COLO829 (cell line): ENCODE measurements at places on chromosomes 2 and 18.
A peak's percentile ranks its signal among the peaks of the same experiment; 100 is the strongest.

DNA sequence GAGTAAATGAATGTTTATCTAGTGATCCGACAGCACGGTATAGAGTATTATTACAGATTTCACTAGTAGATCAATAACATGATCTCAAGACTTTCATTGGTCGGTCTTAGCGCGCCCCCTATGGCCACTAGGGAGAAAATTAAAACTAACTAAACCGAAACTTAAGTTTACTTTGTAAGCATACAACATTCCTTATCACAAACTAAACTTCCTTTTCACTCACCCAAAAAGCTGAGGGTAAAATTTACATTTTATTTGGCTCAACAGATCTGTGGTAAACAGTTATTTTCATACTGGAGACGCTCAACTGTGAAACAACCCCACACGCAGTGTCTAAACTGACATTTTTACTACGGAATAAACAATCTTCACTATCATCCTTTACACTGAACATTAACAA lies 215.6 kb upstream of the MAP2 start:
- peak; percentile 18 for DNase-seq

GRCh38 chr18:57621246-57621604 lies 411 bp downstream of the NARS1 start:
- no peak for DNase-seq

GRCh38 chr2:8061219-8061618 lies 620.6 kb upstream of the ID2 start:
- no peak for DNase-seq

DNA sequence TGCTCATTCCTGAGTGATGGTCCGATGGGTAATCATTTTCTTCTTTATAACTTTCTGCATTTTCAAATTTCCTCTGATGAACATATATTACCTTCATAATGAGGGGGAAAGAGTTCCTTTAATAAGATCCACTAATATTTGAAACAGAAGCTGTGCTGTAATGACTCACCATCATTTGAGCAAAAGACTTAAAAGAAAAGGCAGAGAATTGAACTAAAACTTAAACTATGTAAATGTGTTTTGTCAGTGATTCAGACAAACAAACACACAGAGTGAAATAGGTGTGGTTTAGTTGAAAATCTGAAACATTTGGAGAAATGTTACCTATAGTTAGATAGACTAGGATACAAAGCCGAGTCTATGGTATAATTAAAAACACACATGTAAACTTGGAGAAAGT lies 209.6 kb downstream of the STK39 start:
- DNase-seq: no peak

DNA sequence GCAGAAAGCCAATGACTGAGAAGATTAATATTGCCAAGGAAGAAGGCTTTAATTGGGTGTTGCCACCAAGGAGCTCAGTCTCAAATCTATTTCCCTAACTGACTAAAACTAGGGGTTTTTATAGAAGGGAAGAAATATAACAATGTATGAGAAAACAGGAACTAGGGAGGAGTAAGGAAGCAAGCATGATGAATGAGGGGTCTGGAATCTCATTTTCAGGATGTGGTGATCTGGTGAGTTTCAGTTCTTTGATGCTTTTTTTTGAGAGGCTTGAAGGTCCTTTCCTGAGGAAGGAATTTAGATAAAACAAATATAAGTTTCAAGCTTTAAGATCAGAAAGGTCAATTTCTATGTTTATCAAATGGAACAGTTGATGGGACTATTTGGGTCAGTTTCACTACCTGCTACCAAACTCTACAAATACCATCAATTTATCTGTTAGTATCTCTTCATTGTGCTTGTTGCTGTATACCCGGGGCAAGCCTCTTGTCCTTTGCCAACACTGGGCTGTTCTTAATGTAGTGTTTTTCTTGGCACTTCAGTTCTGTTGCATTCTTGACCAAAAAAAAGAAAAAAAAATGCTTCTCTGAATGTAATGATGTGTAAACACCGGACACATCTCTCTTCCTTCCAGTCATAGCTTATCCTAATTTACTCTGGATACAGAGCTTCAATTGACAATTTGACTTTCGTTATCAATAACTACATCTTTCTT lies 357.0 kb downstream of the GALNT13 start:
- no peak for DNase-seq

DNA sequence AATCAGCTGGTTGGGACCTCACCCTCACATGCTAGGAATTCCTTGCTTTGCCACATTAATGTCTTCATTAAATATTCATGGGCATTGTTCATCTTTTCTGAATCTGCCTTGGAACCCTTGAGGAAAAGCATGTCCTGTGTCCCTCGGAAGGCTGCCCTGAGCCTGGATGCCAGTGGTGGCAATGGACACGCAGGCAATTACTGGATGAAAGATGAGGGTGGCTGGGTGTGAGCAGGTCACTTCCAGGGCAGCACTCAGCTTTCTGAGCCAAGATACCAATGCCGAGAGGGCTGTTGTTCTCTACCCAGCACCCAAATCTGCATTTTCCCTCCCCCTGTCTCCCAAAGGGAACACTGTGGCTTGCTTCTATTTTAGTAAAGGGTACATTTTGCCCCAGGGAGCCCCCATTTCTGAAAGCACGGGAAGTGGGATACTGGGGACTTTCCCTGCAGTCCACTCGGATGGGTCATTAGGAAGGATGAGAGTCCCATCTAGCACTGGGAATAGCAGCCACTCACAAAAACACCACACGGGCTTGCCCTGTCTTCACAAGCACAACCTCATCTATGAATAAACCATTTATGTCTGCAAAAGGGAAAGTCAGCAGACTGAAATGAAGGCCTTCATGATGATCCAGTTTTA lies 234.8 kb downstream of the SOX11 start:
- no peak for DNase-seq

DNA sequence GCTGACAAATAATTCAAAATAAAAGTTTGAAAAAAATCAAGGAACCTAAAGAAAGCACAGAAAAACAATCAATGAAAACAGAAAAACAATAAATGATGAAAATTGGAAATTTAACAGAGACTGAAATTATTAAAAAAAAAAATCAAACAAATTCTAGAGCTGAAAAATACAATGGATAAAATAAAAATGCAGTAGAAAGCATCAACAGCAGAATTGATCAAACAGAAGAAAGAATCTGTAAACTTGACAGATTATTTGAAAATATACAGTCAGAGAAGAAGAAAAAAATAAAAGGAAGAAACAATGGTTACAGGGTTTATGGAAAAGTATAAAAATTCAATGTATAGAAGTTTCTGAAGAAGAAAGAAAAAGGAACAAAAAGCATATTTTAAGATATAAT lies 16.2 kb downstream of the SERPINB4 start:
- no peak for DNase-seq

- no peak for DNase-seq
Observed at GRCh38 chr2:239540174-239540573, 139.4 kb upstream of the HDAC4 start.

DNA sequence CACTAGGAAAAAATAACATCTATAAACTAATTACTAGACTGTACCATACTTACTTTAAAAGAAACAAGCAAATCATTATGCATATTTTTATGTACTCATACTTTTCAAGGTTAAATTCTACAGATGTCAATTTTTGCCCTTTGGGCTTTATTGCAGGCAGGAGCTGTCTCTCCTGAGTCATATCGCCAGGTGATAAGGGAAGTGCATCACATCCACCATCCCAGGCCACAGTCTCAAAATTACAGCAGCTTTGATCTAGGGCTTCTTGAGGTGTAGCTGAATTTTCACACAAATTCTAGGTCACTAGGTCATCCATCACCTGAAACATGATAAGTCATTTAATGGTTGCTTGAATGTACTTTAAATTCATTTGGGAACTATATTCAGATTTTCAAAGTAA lies 38.4 kb upstream of the FRZB start:
- no peak for DNase-seq

DNA sequence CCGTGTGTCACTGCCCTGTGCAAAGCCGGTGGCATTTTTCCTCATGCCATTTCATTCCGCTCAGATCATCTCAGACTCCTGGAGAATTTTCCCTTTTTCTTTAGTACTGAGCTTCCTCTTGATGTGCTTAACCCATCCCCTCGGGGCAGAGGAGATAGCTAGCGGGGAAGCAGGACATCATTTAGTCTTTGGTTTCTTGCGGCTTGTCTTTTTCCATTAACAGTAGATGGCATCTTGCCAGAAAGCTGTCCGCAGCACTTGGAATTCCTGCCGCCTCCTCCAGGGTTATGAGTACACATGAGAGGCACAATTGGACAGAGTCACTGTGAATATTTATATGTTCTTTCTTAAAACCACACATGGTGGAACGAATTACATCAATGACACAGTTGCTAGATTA lies 226.6 kb downstream of the ALPK2 start:
- DNase-seq: peak; percentile 71

DNA sequence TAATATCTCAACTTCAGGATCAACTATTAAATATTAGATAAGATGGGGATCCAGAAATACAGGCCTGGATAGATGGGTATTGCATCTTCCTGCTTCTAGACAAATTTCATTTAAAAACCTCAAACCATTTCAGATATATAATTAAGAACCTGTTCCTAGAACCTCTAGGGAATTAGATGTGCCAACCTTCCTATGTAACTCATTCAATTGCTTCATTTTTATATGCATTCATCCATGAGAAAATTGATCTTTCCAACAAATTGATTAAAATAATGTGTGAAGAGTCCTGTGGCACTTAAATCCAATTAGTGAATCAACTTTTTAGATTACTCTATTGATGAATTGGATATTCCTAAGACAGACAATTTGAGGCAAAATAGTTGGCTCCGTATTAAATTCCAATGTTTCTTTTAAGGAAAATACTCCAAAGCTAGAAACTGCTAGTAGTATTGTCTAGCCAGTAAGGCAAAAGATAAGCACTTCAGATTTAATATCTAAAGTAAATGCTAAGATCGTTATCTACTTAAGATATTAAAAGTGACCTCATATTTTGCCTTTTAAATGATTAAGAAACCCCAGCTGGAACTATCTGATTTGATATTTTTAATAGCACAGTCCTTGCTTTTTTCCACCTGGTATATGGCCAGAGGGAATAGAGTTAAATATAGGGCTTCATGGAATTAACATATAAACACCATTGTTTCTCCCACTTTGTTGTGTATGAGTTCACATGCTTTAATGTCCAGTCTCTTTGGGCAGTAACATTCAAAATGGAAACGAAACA lies 35.8 kb downstream of the DARS1 start:
- no peak for DNase-seq

DNA sequence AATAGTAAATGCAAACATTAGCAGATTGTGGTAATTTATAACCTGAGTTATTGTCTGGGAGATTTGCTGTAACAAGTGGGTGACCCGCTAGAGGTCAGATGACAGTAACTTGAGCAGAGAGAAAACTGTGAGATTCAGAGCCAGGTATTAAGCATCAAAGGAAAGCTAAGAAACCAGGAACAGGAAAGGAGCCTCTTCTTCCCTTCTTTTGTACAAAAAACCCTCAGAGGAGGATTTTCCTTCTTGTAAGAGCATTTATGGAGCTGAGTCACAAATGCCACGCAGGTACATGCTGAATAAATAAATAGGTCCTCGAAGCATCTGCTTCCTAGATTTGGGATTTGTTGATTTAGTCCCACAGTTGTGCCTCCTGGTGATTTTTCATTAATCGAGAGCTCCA lies 146.5 kb downstream of the SH3BP4 start:
- no peak for DNase-seq

DNA sequence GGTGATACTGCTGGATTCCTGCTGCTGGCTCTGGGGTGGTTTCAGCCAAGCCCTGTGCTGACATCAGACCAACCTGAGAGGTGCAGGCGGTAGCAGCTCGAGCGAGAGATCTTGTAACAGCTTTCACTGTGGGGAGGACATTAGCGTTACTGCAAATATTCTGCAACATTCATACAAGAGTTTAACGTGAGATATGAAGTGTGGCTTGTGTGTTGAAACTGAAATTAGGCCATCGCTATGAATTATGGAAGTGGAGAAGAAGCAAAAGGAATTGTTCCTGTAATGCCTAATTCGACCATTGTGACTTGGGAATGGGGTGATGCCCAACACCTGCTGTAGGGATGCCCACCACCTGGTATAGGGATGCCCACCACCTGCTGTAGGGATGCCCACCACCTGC lies 6.5 kb upstream of the MLPH start:
- no peak for DNase-seq

- no peak for DNase-seq
Observed at GRCh38 chr2:48601349-48601748, 16.3 kb upstream of the GTF2A1L start.

- DNase-seq: no peak
Observed at GRCh38 chr2:143204062-143204461, 74.8 kb downstream of the ARHGAP15 start.

DNA sequence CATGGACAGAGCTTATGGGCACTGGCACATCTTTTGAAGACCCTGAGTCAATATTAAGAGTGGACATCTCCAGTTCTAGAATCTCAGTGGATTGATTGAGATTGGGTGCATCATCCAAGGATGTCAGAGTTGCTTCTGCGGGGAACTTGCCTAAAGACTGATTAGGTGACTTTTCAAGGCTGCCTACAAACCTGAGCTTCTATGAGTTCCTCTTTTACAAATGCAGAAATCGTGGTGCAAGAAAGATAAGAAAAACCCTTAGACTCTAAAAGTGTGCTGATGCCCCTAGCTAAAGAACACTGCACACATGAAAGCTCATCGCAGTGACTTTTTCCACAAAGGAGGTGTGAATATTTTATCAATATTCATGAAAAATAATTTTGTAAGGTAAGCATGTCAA lies 86.8 kb upstream of the NEDD4L start:
- no peak for DNase-seq

GRCh38 chr18:3062798-3063680 lies 50.1 kb upstream of the LPIN2 start:
- no peak for DNase-seq

GRCh38 chr2:174788291-174788929 lies 24.1 kb upstream of the CHRNA1 start:
- peak; percentile 36 for DNase-seq

- DNase-seq: peak; percentile 88
Observed at GRCh38 chr18:58805467-58806187, 59.0 kb upstream of the ZNF532 start.

DNA sequence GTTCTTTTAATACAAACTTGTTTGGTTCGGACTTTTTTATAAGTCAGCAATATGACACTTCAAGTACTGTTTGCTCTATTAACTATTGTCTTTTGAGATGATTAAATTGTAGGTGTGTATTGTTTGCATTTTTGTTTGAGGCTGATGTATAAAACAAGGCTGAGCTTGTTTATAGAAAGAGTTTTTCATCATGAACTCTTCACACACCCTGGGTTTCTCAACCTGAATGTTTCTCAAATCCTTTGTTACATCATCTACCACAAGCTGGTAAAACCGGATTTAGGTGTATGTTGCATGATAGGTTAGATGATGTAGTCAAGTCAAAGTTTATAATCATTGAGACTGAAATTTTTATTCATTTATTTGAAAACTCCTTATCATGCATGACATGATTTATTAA lies 335.2 kb upstream of the LRATD1 start:
- DNase-seq: no peak

DNA sequence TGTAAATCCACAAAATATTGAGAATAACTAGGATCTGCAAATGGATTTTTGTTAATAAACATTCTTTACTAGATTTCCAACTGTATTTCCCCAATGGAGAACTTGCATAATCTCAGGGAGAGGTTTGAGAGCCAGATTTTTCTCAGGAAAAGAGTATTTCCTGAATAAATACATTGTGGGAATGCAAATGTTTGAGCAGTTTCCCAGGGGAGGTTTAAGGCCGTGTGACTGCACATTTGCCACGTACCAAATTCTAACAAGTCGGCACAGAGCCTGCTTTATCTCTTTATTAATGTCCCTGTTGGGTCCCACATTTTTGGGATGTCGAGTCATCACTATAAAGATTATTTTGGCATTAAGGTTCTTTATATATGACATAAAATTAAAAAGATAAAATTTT lies 27.0 kb downstream of the TFPI start:
- DNase-seq: peak; percentile 58

GRCh38 chr2:202808754-202809153 lies 62.8 kb downstream of the ICA1L start:
- no peak for DNase-seq
